ENCODE measurements at places on chromosomes 3 and 15.

GRCh38 chr15:39573844-39574243, 7.0 kb upstream of the THBS1 start:
- no peak for DNase-seq

DNA sequence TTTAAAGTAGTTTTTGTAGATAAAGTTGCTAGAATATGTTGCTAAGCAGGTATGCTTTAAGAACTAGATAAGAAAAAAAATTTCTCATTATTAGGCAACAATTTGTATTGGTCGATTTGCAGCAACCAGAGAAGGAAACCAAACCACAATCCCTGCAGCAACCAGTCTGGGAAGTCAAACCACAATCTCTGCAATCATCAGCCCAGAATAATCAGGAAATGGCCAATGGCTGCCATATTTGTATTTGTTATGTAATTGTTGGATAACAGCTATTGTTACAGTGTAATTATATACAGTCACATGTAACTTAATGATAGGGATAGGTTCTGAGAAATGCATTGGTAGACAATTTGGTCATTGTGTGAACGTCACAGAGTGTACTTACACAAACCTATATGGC, 23.6 kb downstream of the STXBP5L start:
- no peak for DNase-seq

GRCh38 chr3:39202094-39202493, 9.7 kb upstream of the XIRP1 start:
- DNase-seq, result no peak

DNA sequence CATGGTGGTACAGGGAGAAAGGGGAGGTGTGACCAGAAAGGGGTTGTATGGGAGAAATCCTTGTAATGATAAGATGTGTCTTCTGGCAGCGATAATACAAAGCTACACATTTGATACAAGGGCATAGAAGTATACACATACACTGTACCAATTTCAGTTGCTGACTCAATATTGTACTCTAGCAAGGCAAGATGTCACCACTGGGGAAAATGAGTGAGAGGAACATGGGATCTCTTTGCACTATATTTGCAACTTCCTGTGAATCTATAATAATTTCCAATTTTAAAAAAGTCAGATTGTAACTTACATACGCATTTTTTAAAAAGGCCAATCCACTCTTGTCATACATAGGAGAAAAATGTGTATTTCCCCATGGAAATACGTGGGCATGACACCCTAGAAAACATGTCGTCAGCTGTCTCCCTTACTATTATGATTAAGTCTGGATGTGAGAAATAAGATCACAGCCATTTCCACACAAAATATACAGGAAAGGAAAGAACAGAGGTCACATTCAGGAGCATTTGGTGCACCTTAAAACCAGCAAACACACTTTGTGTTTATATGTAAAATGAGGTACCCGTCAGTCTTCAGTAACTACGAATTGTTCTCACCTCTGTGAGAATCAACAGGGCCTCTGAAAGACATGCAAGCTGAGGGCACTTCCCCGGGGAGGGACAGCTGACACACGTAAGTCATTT, 22.9 kb downstream of the PRR23E start:
- no peak for DNase-seq

DNA sequence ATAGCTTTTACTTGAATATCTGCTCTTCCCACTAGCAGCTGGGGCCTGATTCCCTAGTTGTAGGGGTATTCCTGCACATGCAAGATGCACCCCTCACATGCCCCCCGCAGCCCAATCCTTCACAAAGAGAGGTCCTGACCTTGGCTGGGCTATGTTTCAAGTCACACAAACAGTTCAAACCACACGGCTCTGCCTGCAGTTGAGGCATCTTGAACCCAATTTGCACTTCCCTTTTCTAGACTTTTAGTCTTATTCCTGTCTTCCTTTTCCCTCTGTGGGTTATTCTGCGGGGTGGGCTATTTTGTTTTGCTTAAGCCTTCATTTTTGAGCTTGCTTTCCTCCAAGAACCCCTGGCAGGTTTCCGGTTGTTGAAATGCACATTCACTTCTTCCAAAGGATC, 13.3 kb upstream of the CCR1 start:
- no peak for DNase-seq

DNA sequence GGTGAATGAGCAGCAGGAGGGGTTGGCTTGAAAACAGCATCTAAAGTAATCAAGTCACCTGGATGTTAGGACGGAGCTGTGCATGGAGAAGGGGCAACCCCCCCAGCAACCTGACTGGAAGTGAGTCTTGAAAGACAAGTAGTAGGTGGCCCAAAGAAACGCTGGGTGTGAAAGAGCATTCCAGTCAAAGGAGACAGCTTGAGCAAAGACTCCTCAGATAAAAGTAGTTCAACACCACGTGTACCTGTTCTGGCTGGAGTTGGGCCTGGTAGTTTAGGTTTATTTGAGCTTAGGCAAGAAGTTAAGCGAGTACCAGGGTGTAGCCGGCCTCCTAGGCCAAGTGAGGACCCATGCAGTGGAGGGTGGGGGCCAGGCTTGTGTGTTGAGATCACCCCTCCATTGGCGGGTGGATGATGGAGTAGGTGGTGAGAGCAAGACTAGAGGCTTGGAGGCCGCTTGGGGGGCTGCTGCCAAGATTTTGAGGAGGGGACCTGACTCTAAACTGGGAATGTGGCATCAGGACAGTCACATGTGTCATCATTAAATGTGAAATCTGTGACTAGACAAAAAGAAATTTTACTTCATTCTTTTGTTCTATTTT, 61.3 kb downstream of the ABHD2 start:
- no peak for DNase-seq

All from eye (tissue), 1 donor.